Sigmoid colon (tissue), 7 donors: ENCODE measurements at places on chromosomes 5 and 9. TPM values are rescaled to one million over a fixed set of nuclear protein-coding genes. Genes with fewer than 3 reads are reported as not detected.

DNA sequence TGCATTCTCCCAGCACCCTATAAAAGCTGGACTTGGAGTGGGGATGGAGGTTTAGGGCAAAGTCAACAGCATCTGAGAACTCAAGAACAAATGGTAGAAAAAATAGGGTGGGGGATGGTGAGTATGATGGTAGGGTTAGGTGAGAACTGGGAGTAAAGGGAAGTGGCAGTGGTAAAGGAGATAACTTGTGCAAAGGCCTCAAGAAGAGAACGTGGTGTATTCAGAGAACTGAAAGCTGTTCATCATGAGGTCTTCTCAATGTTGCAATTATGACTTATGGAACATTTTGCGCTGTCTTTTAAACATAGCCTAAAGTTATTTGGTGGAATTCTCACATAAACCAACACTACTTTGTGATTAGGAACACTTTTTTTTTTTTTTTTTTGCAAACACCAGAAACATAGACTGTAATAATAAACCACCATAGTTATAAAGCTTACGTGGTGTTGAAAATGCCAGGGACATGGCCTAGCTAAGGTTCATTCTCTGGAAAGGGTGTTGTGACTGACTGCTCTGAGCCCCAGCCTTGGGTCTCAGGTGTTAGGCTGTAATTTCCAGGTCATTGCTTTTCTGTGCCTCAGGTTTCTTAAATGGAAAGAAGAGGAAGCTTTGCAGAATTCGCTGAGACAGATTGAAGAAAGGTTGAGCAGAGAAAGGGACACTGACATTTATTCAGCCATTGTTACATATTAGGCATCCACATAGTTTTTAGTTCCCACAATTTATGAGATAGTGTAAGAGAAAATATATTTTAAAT is 19.2 kb upstream of the TXNDC8 start:
- H3K4me1 ChIP-seq: no peaks in the 10 kb centered on the region
- H3K27ac ChIP-seq: no peak overlapping the region
- DNase-seq: no peak

CATSPER3 gene
- total RNA-seq: not detected

FBXW2 gene
- total RNA-seq: 37.1 TPM

- no peak for DNase-seq
- H3K27ac ChIP-seq: no peak overlapping the region
- H3K36me3 ChIP-seq: no peaks in the 10 kb centered on the region
- no peak overlapping the region for H3K4me3 ChIP-seq
- H3K4me1 ChIP-seq: no peaks in the 10 kb centered on the region
These were observed 397.6 kb downstream of the RASEF start for GRCh38 chr9:82665324-82665723.

GRCh38 chr5:143068712-143069111 is 298.5 kb downstream of the ARHGAP26 start:
- no peaks in the 10 kb centered on the region for H3K27me3 ChIP-seq
- no peak for DNase-seq
- no peak overlapping the region for H3K4me3 ChIP-seq
- H3K4me1 ChIP-seq: peaks cover under 1% of the 10 kb centered on the region
- H3K36me3 ChIP-seq: no peaks in the 10 kb centered on the region

GRCh38 chr5:146986469-146986868 is 107.9 kb upstream of the PPP2R2B start:
- no peak for DNase-seq
- H3K4me3 ChIP-seq: no peak overlapping the region
- H3K27ac ChIP-seq: no peak overlapping the region
- no peaks in the 10 kb centered on the region for H3K4me1 ChIP-seq
